ENCODE measurements at places on chromosomes 7 and 10. TPM values are rescaled to one million over a fixed set of nuclear protein-coding genes. Genes with fewer than 3 reads are reported as not detected.

Gene GPR15LG
- not detected for total RNA-seq

Gene GPRIN2
- not detected for total RNA-seq

Gene SFRP4
- 1.4 TPM for total RNA-seq

Gene EMX2
- total RNA-seq: 0.36 TPM

Gene ZNF518A
- 28.0 TPM for total RNA-seq

Gene TIAL1
- 33.7 TPM for total RNA-seq

Gene CLDN12
- 29.6 TPM for total RNA-seq

Gene UTF1
- not detected for total RNA-seq

Gene PNLIP
- total RNA-seq: not detected

Gene LOXL4
- total RNA-seq: 0.34 TPM

Gene AGMO
- total RNA-seq: 0.33 TPM

Gene ANKRD22
- not detected for total RNA-seq

Gene SVOPL
- not detected for total RNA-seq

Gene LIPN
- not detected for total RNA-seq

Gene C10orf95
- not detected for total RNA-seq

Gene SGCE
- total RNA-seq: 43.4 TPM

Gene ZWINT
- total RNA-seq: 77.3 TPM

Gene LRRC18
- total RNA-seq: not detected

Gene CFTR
- total RNA-seq: not detected

Gene SLC26A4
- total RNA-seq: 0.36 TPM

Gene VAX1
- total RNA-seq: not detected
